ENCODE measurements at places on chromosomes 6 and 20.

DNA sequence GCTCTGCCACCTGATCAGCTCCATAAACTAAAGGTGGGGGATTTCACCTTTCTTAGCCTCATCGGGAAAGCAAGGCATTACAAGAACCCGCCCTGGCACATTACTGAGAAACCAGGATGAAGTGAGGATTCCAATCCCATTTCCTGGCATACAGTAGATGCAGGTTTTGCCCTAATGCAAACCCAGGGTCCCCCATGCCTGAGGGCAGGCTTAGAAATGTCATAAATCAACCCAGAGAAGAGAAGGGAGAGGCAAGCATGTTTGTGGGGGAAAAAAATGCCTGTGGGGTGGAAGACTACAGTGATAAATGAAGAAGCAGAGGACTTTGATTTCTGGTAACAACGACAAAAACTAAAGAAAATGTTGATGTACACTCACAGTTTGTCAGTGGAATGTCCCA, 18.0 kb upstream of the PMEPA1 start:
- peak; percentile 23 for DNase-seq

DNA sequence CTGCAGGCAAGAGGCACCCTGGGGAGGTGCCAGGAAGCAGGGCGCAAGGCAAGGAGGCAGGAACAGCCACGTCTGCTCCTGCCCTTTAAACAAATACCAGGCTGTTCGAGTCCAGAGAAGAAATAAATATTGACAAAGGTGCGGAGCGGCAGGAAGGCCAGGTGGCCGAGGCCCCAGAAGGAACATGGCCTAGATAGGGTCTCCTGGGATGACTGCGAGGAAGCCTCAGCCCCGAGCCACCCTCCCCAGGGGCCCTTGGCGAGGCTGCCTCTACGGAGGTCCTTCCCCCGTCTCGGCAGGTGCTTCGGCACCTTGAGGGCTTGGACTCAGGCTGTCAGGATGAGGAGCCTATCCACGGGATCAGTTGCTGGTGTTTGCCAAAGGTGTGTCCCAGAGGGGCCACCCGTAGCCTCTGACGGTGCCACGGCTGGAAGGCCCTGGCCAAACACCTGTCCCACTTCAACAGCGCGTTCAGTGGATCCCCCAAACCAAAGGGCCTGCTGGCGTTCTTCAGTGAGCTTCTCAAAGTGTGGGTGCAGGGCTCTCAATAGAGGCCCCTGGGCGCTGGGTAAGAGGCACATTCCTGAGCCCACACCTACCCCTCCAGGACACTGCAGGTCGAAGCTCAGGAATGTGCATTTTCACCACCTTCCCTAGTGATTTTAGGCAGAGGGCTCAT, 39.8 kb downstream of the SNX5 start:
- peak; percentile 76 for DNase-seq

- DNase-seq = no peak
Measured at GRCh38 chr20:41877911-41878310, 259.7 kb upstream of the CHD6 start.

- no peak for DNase-seq
Measured at GRCh38 chr6:140825731-140826130, 1307.0 kb upstream of the GJE1 start.

GRCh38 chr20:63172726-63173125, 43.2 kb downstream of the YTHDF1 start:
- DNase-seq = peak; percentile 95

DNA sequence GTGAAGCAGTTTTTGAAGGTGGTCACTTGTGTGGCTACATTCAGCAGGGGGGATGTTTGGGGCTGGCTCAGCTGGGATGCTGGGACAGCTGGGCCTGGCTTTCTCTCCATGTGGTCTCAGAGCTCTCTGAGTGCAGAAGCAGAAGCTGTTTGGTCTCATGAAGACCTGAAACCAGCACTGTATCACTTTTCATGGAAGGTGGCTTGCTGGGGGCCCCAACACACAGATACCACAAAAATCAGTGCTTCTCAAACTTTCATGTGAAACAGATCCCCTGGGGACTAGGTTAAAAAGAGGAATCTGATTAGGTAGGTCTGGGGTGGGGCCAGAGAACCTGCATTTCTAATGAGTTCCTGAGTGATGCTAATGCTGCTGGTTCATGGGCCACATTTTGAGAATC, 347.3 kb downstream of the DHX35 start:
- DNase-seq = no peak

DNA sequence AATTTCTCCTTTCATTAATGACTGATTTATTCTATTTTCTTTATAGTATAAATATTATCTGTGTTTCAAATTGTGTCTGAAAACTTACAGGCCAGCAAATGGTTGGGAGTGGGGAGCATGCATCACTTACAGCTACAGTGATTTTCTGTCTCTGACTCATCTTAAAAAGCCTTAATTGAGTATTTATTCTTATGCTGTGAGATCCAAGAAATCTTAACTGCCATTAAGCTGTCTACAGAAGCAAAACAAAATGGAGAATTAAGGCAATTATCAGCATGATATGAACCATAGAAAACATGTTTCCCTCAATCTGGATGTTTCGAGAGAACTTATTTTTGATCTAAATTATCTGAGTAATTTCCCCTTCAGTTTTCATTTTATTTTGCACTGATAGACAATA, 831.2 kb downstream of the KIF16B start:
- no peak for DNase-seq

DNA sequence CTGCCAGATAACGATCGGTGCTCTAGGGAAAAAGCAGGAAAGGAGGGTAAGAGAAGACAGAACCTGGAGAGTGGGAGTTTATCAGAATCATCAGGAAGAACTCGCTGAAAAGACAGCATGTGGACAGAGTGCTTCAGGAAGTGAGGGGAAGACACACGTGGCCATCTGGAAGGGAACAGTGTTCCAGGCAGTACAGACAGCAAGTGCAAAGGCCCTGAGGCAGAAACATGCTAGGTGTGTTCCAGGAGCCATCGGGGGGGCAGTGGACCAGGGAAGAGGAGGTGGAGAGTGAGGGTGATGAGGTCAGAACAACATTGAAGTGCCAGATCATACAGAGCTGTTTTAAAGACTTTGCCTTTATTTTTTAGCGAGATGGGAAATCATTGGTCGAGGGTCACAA, 354.3 kb upstream of the CNR1 start:
- DNase-seq = no peak

GRCh38 chr20:31788578-31788977, 30.6 kb upstream of the MYLK2 start:
- DNase-seq = peak; percentile 70

- no peak for DNase-seq
Measured at GRCh38 chr20:58306421-58307261, 2.9 kb upstream of the RAB22A start.

DNA sequence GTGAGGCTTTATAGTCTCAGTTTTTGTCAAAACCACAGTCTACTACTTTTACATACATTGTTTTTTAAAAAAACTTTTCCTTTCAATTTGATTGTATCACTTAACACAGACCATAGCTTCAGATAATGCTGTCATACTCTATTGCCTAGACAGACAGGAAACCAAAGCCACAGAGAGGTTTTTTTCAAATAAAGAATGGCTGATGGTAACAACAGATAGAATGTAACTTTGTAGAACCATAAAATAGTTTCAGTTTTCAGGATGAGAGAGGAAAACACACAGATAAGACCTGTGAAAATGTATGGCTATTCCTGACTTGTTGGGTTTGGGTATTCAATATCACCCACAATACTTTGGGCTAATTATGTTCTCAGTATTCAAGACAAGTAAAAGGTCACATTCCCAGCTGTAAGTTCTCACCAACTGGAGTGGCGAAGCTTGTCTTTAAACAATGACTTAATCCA, 94.0 kb downstream of the ADGRG6 start:
- no peak for DNase-seq

DNA sequence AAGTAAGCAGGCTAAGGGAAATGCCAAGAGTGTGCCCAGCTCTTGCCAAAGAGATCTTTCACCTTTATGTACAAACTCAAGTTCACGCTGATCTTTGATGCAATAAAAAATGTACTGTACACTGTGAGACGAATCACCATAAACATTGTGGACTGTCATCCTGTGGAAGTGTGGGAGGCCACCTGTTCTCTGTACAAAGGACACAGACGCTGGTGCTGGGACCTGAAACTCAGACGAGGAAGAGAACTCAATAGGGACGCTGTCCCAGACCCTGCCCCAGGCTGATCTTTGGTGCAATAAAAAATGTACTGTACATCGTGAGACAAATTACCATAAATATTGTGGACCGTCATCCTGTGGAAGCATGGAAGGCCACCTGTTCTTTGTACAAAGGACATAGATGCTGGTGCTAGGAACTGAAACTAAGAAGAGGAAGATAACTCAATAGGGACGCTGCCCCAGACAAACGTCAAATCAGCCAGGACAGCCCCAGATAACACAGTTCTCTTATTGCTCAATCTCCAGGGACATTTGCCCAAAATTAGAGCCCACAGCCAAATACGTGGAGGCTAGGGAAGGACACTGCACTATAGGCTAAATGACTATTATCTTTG, 312.7 kb upstream of the SGK1 start:
- DNase-seq = no peak

GRCh38 chr6:126516411-126516810, 176.5 kb downstream of the CENPW start:
- no peak for DNase-seq

DNA sequence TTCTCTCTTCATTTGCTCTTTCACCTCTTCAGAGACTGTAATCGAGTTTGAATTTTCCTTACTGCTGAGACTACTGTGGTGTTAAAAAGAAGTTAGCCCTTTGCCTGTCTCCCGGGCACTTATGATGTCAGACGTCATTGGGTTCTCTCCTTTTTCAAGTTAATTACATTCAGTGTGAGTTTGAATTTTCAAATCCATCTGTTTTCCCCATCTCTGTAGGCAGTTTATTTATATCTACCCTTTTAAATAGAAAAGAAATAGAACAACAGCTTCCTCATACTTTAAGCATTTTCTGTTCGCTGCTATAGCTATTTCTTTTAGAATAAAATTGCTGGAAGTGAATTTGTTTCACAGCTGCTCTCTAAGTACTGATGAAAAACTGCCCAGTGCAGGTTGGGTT, 81.4 kb downstream of the MCHR2 start:
- no peak for DNase-seq

DNA sequence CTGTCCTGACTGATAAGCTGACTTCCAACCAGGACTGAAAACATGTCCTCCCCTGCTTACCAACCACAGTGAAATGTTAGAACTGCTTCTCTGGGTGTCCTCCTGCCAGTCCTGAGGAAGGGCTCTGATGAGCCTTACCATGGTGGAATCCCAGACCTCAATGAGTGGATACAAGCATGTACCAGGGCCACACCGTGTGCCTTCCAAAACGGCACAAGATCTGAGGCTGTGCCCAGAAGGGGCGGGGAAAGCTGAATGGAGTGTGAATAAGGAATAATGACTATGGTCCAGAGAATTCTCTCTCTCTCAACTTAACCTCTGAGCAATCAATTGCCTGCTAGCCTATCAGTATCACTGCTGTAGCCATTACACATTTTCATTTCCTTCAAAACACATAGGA, 51.7 kb downstream of the PDE10A start:
- no peak for DNase-seq

- peak; percentile 15 for DNase-seq
Measured at GRCh38 chr6:53461696-53462095, 83.2 kb downstream of the GCLC start.

DNA sequence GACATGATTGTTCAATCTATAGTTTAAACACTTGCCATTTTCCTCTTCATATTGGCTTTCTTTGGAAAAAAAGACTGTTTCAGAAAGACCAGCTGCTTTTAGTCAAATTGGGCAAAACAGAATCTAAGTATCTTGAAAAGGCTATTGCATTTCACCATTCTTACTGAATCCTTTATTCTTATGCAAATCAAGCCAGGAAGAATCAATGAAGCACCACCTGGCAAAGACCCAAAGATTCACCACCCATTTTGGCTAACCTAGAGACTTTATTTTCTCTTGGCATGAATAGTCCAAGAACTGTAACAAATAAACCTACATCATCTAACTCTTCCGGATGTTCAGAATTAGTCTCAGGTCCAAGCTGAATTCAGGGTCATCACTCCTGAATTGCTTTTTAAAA, 71.3 kb upstream of the EYA4 start:
- DNase-seq = peak; percentile 19

DNA sequence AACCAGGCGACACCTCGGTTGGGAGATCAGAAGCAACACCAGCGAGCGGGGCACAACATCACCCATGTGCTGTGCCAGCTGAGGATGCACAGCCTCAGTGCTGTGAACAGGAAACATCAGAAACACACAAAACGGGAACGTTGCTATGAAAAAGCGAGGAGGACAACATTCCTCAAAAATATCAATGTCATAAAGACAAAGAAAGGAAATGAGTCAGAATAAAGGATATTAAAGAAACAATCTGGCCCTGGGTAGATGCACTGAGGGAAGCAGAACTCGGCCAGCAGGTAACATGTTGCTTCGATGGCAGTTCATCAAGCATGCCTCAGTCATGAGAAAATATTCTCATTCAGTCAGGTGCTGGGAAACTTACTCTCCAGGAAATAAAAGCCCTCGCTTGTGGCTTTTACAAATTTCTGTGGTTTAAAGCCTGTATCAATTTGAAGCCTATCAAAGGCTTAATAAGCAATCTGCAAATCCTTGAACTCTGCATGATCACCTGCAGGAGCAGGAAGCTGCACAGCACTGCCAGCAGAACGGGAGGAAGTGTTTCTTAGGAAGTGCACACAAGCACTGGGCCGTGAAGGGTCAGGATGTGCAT, 77.5 kb downstream of the GINS1 start:
- no peak for DNase-seq

- DNase-seq = no peak
Measured at GRCh38 chr6:166581091-166581511, 5.4 kb downstream of the RAMACL start.

GRCh38 chr6:138576313-138576712, 77.0 kb upstream of the NHSL1 start:
- DNase-seq = no peak

DNA sequence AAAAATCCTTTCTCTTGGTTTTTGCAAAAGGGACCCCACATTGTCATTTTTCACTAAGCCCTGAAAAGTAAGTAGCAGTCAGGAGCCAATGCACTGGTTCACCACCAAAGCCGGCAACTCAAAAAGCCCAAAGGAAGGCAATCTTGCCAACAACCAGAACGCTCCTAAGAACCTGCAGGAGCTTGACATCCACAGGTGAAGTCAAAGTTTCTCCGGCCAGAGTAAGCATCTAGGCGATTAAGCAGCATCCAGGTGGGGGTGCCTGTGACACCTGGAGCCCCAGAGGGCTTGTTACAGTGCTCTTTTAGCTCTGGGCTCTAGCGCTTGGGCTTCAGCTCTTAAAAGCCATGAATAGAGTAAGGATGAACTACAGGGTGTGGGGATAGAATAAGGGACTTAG, 36.1 kb downstream of the SLC35D3 start:
- DNase-seq = peak; percentile 32

- DNase-seq = peak; percentile 91
Measured at GRCh38 chr20:1946762-1947534, 46.9 kb downstream of the PDYN start.

All from H7 (cell line).